Activated T-helper 2 cell treated with anti-CD3 and anti-CD28 coated beads, Interferon-gamma antibody, Interleukin-2, Interleukin-4, amounts not matched to agents 10 μg/mL and 5 μg/mL and 100 μg/mL, durations not matched to agents 14 hours and 24 hours and 36 hours (primary cell): ENCODE measurements at places on chromosomes 6 and 20. TPM values are rescaled to one million over a fixed set of nuclear protein-coding genes. Genes with fewer than 3 reads are reported as not detected.

The HLA-DMB gene
- 1.3 and 1.4 TPM in 2 replicates for total RNA-seq

The BACH2 gene
- total RNA-seq, result 88.8 and 89.7 TPM in 2 replicates

The CENPQ gene
- total RNA-seq, result 13.9 and 14.1 TPM in 2 replicates

DNA sequence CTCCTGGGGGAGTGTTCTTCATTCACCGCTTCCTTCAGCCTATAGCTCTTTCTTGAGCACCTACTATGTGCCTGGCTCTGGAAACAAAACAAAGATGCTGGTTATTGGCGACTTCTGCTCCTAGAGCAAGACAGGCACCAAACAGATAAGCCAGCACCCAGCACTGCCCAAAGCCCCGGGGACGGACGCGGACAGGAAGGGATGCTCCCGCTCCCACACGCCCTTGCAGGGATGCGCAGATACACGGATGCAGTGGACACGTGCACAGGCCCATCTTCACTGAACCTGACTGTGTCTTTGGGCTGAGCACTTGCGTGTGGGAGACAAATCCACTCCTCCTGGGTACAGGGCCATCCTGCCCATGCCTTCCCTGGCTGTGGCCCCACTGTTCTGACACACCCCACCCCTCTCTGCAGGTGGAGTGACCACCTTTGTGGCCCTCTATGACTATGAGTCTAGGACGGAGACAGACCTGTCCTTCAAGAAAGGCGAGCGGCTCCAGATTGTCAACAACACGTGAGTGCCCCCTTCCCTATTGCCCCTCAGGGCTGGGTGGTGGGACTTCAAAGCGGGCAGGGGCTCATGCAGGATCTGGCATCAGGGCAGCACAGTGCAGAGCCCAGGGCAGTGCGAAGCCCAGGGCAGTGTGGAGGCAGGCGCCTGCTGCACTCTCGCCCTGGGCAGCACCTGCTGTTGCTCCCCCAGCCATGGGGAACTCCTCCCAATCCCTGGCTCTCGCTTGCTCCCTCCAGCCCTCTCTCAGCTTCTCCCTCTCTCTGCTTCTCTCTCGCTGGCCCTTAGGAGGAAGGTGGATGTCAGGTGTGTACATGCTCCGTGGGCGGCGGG is 39.9 kb downstream of the SRC start:
- DNase-seq, result no peak
- no peak overlapping the region for H3K27ac ChIP-seq
- no peak overlapping the region for H3K4me3 ChIP-seq
- peaks cover 5% of the 10 kb centered on the region for H3K4me1 ChIP-seq
- peaks cover 3% of the 10 kb centered on the region for H3K27me3 ChIP-seq

DNA sequence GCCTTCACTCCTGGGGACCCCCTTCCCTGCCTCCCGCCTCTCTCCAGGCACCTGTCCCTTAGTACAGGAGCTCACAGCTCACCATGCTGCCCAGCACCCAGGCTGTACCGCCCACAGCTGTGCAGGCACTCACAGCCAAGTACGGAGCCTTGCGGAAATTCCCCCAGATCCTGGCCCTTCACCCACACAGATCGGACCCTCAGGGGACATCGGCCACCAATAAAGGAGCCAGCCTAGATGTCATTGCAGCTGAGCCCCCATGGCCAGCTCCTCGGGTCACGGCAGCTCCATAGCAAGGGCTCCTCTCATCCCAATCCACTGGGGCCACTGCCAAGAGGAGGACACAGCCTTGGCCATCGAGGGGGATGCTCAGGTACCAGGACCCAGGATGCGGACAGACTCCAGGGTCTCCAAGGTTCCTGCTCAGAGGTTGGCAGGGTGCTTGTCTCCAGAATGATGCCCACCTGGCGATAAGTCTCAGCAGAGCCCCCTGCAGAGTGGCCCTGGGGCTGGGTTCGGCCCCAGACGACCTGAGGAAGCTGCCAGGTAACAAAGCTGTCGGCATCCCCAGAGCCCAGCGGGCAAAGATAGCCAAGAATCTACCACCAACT is 82.3 kb downstream of the YTHDF1 start:
- no peaks in the 10 kb centered on the region for H3K36me3 ChIP-seq
- H3K4me3 ChIP-seq, result no peak overlapping the region
- DNase-seq, result no peak
- no peaks in the 10 kb centered on the region for H3K27me3 ChIP-seq
- no peak overlapping the region for H3K27ac ChIP-seq
- no peaks in the 10 kb centered on the region for H3K4me1 ChIP-seq

DNA sequence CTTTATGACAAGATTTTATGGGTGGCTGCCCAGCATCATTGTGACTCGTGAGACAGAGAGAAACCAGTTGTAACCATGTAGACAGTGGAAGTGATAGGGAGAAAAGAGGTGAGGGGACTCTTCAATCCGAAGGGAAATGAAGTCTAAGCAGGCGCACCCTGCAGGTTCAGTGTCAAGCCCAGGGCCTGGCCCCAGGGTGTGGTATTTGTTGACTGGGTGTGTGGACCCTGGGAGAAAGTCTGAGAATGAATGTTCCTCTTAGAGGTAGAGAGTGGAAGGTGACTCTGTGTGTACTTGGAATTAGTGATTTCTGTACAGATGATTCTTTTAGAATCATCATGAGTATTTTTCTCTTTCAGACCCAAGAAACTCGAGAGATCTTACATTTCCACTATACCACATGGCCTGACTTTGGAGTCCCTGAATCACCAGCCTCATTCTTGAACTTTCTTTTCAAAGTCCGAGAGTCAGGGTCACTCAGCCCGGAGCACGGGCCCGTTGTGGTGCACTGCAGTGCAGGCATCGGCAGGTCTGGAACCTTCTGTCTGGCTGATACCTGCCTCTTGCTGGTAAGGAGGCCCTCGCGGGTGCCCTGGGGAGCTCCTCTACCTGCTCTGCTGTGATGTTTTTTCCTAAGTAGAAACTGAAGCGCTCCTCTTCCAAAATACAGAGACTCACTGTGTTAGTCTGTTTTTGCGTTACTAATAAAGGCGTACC is 68.0 kb downstream of the PTPN1 start:
- peaks cover 83% of the 10 kb centered on the region for H3K36me3 ChIP-seq
- H3K27me3 ChIP-seq, result no peaks in the 10 kb centered on the region
- no peak for DNase-seq
- no peak overlapping the region for H3K4me3 ChIP-seq
- H3K4me1 ChIP-seq, result peaks cover 12% of the 10 kb centered on the region
- H3K27ac ChIP-seq, result no peak overlapping the region

GRCh38 chr20:9634327-9634726 is 119.9 kb downstream of the LAMP5 start:
- no peak for DNase-seq
- H3K27me3 ChIP-seq, result no peaks in the 10 kb centered on the region
- H3K4me1 ChIP-seq, result no peaks in the 10 kb centered on the region
- no peak overlapping the region for H3K4me3 ChIP-seq

- H3K4me1 ChIP-seq, result no peaks in the 10 kb centered on the region
- DNase-seq, result no peak
- H3K27me3 ChIP-seq, result peaks cover 22% of the 10 kb centered on the region
- H3K36me3 ChIP-seq, result no peaks in the 10 kb centered on the region
- H3K27ac ChIP-seq, result no peak overlapping the region
Measured at GRCh38 chr20:16692009-16692408, 37.8 kb upstream of the SNRPB2 start.

- no peak overlapping the region for H3K4me3 ChIP-seq
- no peaks in the 10 kb centered on the region for H3K4me1 ChIP-seq
- H3K27me3 ChIP-seq, result no peaks in the 10 kb centered on the region
- H3K36me3 ChIP-seq, result no peaks in the 10 kb centered on the region
- no peak overlapping the region for H3K27ac ChIP-seq
- no peak for DNase-seq
Measured at GRCh38 chr6:69022993-69023392, 387.9 kb downstream of the ADGRB3 start.
